Urothelium cell line (cell line): ENCODE measurements at places on chromosomes 11 and 22.

DNA sequence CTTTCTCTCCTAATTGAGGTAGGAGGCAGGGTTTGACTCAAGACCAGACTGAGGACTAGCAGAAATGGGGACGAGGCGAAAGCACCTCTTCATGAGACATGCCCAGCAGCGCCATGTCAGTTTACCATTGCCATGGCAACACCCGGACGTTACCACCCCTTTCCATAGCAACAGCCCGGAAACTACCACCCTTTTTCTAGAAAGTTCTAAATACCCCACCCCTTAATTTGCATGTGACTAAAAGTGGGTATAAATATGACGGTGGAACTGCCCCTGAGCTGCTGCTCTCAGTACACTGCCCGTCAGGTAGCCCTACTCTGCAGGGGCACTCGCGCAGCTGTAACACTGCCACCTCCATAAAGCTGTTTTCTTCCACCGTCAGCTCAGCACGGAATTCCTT is 5.9 kb upstream of the RAC2 start:
- DNase-seq = no peak

GRCh38 chr11:126088999-126089398 is 26.3 kb upstream of the CDON start:
- no peak for DNase-seq

GRCh38 chr11:128341280-128342248 is 245.8 kb downstream of the ETS1 start:
- no peak for DNase-seq

DNA sequence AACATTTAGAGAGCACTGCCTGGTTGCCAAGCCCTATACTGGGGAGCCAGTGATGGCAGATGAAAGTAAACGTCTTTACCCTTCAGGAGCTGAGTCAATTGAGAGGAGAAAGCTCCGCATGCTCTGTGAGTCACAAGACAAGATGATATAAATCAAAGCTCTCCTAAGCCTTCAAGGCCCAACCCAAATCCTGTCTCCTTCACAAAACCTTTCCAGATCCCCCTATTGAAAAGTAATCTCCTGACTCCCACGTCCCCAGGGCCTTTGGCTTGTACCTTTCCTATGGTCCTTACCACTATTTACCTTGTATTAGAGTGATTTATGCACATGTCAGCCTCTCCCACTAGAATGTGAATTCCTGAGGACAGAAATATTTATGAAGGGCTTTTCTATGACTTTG is 230.1 kb upstream of the TENM4 start:
- no peak for DNase-seq

DNA sequence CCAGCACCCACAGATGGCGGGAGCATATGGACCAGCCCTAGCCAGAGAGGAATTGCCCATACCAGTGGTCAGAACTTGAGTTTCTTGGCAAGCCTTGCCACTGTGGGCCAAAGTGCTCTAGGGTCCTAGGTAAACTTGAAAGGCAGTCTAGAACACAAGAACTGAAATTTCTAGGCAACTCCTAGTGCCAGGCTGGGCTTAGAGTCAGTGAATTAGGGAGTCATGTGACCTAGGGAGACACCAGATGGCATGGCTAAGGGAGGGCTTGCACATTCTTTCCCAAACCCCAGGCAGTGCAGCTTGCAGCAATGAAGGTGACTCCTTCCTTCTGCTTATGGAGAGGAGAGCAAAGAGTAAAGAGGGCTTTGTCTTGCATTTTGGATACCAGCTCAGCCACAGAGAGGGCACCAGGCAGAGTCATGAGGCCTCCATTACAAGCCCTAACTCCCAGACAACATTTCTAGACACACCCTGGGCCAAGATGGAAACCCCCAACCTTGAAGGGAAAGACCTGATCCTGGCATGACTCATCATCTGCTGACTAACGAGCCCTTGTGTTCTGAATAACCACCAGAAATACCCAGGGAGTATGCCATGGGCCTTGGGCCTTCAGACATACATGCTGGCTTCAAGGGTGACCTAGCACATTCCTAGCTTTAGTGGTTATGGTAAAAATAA is 19.2 kb upstream of the OR56A3 start:
- peak; percentile 48 for DNase-seq

DNA sequence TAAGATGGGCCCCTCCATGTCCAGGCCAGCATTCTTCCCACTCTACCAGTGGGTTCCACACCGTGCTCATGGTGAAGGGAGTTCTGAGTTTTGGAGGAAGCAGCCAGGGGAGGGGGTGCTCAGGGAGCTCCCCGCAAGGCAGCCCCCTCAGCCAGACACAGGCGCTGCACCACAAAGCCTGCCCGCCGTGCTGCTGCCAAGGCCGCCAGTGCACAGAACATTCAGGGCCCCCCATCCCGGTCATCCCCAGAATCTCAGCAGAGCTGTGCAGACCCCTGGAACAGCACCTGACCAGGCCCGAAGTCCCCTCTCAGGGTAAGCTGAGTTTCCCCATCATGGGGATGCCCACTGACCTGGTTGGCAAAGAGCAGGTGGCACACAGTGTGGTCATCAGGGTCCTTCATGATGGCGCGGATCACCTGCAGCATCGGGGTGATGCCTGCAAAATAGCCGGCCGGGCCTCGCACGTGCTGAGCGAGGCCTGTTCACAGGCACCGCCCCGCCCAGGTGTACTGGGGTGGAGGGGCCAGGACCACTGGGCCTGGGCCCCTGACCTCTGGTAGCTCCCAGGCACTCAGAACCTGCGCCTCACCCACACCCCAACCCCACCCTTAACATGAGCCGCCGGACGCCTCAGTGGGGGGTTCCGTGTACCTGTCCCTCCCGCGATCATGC is 12.4 kb upstream of the POLDIP3 start:
- no peak for DNase-seq

DNA sequence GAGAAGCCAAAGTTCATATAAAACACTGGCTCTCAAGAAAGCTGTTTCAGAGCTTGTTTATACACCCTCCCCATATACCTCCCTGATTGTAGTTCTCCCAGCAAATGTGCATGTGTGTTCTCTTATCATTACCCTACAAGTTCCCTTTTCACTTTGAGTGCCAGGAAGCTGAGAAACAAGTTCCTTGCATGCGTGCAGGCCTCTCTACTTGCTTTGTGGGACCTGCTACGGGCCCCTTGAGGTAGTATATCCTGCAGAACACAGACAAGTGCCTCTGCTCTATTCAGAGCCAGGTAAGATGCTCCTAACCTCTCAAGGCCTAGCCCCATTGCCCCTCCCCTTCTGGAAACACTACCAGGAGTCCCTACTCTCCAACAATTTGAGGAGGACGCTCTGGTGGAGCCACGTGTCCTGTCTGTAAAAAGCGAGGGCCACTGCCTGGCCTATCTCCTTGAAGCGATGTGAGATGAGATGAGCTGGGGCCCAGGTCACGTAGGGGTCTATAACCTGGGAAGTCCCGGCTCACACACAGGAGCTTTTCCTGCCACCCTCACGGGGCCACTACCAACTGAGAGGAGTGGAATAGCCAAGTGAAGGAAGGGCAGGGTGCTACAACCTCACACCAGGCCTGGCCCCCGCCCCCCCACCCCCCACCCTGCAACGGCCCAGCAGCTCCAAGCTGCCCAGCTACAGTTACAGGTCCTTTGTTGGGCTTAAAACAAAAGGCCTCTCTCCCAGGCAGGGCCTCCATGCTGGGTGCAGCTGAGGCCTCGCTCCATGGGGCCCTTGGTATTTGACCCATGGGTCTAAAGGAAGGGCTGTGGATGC is 2.6 kb upstream of the ATP5MGL start:
- no peak for DNase-seq

GRCh38 chr11:32098142-32098903 is 7.4 kb downstream of the RCN1 start:
- DNase-seq = no peak

DNA sequence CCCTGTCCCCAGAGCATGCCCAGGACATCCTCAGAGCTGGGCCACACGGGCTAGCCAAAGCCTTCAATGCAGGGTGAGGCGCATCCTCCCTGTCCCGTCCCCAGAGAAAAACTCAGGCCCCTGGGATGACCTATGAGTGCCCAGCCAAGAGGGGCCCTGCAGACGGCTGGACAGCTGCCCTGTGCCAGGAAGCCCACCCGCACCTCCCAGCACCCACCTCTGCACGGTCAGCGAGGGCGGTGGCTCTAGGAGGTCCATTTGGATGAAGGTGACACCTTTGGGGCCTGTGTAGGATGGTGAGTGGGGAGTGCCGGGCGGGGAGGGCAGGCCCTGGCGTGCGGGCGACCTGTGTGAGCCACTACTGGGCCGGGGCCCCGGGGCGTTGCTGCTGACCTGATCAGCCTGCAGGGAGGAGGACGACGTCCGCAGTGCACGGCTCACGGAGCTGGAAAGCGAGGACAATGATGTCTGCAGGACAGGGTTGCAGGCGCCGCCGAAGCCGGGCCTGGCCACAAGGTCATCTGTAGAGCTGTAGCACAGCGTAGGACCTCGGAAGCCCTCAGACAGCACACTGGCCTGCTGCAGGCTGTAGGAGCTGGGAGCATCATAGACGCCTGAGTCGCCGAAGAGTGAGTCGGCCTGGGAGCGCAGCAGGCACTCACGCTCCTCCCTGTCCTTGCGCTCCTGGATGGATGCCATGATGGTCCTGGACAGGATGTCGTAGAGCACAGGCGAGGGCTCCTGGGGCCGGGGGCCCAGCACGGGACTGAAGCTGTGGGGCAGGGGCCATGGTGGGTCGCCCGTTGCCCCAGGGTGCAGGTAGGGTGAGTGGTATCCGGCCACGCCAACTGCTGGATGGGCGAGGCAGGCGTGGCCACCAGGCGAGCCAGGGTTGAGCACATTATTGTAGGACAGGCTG is 180.5 kb downstream of the IGLL1 start:
- no peak for DNase-seq

- DNase-seq = no peak
Measured at GRCh38 chr11:78759071-78759470, 184.4 kb upstream of the NARS2 start.
